ENCODE measurements at places on chromosomes 3 and 15.

DNA sequence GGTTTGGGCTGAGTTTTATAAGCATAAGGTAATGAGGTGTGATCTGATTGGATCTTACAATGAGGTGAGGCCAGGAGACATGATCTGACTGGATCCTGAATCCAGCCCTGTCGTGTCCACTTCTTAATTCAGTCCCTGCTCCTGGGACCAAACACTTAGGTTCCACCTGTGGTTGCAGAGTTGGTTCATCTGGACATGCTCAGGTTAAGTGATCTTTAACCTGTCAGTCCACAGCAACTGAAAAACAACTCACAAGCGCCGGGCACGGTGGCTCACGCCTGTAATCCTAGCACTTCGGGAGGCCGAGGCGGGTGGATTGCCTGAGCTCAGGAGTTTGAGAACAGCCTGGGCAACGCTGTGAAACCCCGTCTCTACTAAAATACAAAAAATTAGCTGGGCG lies 679.3 kb upstream of the ALCAM start:
- DNase-seq: no peak

- no peak for DNase-seq
Measured at GRCh38 chr3:178875836-178876235, 195.8 kb downstream of the ZMAT3 start.

DNA sequence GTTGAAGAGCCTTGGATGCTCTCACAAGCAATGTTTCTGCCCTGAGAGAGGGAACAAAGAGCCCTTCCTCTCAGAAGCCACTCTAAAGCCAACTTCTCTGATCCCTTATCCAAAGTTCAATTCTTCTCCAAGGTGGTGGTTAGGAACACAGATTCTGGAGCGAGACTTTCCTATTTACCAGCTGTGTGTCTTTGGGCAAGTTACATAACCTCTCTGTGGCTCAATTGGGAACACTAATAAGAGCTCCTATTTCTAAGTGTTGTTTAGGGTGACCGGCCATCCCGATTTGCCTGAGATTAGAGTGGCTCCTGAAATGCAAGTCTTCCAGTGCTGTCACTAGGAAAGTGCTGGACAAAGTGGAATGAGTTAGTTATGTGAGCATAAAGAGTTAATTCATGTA lies 108.8 kb upstream of the PTX3 start:
- no peak for DNase-seq

- no peak for DNase-seq
Measured at GRCh38 chr3:149783576-149783975, 8.8 kb downstream of the ANKUB1 start.

GRCh38 chr3:112379020-112379690 lies 46.2 kb downstream of the CD200 start:
- no peak for DNase-seq

DNA sequence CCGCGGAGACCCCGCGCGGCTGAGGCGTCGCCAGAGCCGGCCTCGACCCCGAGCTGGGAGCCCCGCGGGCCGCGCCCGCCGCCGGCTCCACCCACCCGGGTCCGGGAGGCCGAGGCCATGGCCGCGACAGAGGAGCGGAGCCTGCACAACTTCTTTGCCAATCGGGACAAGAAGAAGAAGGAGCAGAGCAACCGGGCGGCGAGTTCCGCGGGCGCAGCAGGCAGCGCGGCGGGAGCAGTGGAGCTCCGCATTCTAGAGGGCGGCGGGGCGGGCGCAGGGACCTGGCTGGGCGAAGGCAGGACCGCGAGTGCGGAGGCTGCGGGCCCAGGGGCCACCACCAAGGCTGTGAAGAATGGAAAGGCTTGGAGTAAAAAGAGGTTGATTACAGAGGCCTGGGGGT lies 37.6 kb upstream of the EPHA6 start:
- DNase-seq: no peak

GRCh38 chr3:184842433-184842832 lies 30.5 kb downstream of the VPS8 start:
- DNase-seq: no peak

DNA sequence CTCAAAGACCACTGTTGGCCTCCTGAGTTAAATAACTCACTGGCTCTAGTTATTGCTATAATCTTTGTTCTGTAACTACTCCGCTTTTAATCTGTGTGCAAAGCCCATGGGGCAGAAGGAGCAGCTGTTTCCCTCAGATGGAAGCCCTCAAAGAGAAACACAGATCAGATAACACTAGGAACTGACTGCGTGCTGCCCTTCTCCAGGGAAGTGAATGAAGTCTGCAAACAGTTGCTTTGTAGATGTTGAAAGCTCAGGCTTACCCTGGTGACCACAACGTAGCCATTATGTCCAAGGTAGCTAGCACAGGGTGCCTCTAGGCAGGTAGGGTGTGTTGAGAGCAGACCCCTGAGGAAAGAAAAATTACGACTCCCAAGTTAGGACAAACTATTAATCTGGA lies 152.3 kb upstream of the STAC start:
- DNase-seq: no peak

DNA sequence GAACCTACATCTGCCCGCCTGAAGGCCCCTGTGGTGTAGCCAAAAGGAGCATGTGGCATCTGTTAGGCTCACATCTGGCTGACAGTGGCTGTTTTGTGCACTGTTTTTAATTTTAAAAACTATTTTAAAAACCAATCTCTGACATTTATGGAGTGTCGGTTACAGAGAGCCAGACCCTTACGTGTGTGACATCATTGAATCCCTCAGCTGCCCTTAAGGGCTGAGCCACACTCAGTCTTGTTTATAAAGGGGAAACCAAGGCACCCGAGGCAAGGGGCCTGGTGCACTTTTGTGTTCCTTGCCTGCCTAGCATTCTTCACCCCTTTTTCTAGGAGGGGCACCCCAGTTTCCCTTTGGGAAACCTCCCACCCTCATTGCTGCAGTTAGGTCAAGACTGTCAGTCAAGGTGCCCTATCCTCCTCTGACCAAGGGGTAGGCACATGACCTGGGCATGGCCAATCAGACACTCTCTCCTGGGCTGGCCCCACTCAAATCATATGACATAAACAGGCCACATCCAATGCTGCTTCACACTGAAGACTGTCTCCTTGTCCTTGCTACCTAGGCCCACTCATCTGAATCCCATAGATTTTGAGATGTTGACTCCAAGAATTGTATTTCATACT lies 105.3 kb downstream of the LSM3 start:
- no peak for DNase-seq

- DNase-seq: no peak
Measured at GRCh38 chr15:92415639-92416297, 22.1 kb downstream of the ST8SIA2 start.

DNA sequence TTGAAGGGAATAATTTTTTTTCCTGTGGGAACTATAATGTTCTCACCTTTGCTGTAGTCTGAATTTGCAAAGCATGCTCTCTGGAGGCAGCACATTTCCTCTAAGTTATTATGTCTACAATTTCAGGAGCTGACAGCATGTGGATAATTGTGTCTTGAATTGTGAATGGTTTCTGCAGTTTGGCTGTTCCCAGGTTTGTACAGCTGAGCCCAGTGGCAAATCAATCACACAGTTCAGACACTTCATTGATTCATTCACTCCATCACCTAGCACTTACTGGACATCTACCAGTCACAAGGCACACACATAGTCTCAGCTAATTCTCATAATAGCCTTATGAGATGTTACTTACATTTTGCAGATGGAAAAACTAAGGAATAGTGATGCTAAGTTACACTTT lies 219.0 kb upstream of the ROPN1 start:
- no peak for DNase-seq

DNA sequence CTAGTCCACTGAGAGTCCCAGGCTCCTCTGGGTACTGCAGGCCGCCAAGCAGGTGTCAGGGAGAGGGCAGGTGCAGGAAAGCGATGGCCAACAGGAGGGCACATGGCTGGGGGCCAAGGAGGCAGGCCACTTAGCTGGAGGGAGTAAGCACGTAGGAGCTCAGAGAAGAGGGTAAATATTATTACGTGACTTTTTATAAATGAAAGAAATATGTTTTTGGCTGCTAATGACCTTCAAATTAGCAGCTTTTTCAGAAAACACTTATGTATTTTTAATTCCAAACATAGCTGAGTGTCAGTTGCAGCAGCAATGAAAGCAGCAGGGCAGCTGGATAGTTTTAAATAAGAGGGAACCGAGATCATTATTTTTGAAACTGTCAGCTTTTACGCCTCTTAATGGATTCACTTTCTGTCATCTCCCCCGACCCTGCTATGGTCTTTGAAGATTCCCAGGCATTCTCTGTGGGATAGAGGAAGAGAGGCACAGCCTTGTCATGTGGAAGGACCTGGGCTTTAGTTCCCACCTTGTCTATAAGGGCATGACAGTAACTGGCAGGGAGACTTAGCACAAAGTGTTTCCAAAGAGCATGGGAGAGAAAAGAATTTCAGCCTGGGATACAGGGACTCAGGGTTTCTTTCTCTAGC lies 477.1 kb downstream of the EPHB1 start:
- no peak for DNase-seq

DNA sequence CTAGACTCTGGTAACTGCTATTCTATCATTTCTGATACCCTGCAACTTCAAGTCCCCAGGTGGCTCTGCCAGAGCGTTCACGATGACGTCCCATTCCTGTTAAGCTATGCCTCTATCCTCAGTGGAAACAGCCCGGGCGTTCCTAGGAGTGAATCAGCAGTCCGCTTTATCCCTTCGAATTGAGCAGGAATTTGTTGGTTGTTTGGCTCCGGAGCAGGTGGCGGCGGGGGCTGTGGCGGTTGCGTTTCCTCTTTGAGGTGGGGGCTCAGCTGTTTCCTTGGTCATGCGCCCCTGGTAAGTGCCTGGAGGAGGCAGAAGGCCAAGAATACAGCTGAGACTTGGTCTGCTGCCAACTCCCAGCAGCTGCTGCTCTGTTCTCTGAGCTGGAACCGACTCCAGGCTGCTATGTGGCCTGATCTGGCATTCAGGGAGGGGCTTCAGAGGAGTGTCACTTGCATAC lies 25.2 kb downstream of the ARPP21 start:
- no peak for DNase-seq

DNA sequence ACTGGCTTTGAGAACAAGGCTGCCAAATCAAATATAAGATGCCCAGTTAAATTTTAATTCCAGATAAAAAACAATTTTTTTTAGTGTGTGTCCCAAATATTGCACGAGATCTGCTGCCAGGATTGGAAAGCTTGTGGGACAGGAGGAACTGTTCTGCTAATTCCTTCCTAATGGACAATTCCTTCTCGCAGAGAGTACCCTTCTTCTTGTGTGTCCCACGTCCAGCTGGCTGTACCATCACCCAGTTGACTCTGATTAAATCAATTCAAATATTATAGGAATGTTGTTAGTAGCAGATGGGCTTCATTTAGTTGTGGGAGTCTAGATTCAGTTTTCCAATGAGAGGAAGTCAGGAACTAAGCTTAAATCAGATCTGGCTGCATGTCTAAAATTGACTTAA lies 347.9 kb upstream of the ATP10A start:
- no peak for DNase-seq

GRCh38 chr3:127137757-127138536 lies 55.0 kb upstream of the PRR23E start:
- DNase-seq: no peak

DNA sequence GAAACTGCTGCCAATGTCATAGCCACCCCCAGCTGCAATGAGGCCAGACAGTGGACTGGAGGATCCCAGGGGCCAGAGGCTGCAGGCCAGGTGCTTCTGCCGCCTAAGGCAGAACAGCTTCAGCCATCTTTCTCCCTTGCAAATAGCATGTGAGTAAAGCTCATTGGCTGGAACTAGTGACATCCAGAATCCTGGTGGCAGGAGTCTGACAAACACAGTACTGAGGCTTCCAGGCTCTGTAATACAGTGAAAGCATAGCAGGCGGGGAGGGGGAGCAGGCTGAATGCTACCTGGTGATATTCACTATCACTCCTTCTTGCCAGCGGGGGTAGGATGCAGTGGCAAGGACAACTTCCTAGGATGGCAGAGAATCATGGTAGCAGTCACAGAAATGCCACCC lies 36.5 kb upstream of the TBC1D21 start:
- DNase-seq: no peak
